8988T (cell line): ENCODE measurements at places on chromosomes 2 and 18.

GRCh38 chr2:181046833-181047232 is 66.4 kb downstream of the UBE2E3 start:
- no peak for DNase-seq

- no peak for DNase-seq
Measured at GRCh38 chr2:230234122-230234722, 8.7 kb downstream of the SP140 start.

GRCh38 chr18:66124394-66124793 is 373.6 kb downstream of the CDH7 start:
- DNase-seq = no peak

DNA sequence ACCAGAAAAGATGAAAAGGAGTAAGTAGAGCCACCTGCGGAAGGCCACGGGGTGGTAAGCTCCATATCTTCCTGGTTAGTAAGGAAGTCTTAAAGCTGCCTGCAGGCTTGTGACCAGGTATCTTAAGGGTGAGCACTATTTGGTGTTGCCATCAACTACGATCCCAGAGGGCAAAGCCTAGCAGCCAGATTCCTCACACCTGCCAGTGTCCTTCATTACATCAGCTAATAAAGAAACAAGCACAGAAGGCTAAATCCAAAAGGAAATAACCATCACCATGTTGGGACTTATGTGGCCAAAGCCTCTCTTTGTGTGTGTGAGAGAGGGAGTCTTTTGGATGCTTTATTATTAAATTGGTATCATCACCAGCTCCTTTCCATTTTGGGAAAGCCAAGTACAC is 123.5 kb downstream of the ALK start:
- DNase-seq = no peak

DNA sequence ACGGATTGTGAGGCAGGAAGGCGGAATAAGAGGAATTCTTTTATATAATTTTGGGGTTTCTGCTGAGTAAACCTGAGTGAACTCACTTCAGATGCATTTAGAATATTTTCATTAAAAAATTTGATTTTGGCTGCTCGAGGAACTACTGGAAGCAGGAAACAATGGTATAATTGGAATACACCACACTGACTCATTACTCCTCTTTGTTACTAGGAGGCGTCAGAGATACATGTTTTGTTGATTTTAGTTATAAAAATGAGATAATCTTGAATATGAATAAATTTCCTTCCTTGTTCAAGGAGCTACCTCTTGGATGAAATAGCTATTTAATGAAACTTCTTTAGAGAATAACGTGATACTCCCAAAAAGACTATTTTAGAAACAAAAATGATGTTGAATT is 97.4 kb downstream of the ANKRD36 start:
- no peak for DNase-seq

DNA sequence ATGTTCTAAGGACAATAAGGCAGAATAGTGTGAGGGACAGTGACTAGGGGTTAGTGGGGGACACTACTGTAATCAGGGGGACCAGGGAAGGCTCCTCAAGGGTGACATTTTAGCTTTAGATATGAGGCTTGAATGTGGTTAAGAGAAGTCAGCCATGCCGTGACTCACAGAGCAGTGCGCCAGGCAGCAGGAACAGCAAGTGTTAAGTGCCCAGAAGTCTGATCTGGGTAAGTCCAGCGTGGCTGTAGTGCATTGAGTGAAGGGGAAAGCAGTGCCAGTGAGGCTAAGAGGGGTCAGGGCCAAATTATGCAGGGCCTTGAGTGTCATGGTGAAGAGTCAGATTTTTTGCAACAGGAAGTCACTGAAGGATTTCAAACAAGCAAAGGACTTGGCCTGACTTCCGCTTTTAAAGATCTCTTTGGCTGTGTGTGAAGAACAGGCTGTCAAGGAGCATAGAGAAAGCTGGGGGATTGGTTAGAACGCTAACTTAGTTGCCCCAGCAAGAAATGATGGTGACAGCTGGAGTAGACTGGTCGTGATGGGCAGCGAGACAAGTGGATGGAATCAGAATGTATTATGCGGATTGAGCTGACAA is 151.5 kb downstream of the MSH2 start:
- DNase-seq = no peak

GRCh38 chr2:226398580-226398979 is 401.0 kb downstream of the IRS1 start:
- DNase-seq = no peak

DNA sequence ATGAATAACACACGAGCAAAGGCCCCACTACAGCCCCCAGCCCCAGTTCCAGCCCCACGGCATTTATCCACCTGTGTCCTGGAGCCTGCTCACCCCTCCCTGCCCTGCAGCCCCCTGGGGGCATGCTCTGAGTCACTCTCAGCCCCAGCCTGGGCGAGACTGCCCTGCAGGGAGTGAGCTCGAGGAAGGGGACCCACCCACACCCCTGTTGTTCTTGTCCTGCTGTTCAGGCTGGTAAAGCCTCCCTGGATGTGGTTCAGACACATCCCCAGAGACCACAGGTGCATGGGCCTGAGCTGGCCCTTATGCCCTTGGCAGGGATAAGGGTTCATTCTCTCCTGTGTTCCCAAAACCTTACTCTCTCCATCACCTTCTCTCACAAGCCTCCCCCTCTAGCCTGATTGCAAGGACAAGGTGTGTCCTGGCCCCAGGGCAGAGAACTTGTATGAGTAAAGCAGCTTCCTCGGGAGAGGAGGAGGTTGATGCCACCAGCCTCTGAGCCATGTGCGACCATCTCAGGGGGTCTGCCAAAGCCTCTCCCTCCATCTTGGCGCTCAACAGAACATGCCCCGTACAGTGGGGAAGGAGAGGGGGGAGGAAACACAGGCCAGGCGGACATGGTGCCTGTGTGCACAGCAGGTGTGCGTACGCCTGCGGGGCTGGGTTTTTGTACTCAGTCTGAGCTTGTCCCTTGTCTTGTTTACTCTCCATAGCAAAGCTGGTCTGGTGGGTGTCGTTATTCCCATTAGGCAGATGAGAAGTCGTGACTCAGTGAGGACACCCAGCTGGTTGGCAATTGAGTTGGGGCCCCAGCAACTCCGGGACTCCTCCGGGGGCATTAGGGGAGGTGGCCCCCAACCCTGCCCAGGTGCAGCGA is 64.4 kb downstream of the CIB4 start:
- no peak for DNase-seq

GRCh38 chr18:76980663-76981395 is 151.8 kb downstream of the MBP start:
- DNase-seq = no peak

DNA sequence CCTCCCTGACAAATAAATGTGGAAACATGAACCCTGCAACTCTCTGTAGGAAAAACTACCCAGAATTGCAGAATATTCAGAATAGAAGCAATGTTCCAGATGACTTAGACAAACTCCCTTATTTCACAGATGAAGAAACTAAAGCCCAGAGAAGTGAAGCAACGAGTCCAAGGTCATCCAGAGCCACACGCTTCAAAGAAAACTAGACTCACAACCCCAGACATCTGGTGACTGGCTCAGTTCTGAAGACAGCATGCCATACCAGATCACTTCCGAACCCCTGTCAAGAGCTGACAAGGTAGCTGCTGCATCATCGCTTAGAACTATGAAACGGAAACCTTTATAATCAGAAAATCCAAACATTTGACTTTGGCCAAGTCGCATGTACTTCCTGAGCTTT is 101.3 kb downstream of the PID1 start:
- DNase-seq = no peak

DNA sequence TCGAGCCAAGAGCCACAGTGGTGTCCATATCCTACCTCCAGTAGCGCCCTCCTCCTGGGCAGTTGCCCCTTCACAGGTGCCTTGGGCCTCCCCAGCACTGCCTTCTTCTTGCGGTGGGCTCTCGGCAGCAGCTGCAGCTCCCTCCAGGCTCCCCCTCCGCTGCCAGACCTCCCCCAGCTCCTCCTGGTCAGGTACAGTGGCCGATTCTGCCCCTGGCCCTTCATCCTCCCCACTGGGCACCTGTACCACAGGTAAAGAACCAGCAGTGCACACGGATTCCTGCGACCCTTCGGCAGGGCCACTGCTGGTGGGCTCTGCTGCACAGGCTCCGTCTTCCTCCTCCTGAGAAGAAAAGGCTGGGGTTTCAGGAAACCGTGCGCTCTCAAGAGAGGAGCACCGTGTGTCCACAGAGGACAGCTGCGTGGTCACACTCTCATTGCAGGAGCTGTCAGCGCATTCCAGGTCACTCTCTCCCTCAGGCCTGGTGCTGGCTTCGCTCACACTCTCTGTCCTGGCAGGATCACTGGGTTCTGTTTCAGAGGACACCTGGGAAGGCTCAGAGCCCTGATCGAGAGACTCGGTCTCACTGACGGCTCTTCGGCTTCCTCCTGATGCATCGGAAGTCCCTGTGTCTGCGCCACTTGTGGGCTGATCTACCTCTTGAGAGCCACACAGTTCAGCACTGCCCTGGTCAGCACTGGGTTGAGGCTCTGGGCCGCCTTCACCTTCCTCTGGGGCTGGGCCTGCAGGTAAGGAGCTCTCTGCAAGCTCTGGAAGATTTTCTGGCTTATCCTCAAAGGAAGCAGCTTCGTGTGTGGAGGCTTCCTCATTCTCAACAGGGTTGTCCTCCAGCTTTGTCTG is 147.4 kb upstream of the STK17B start:
- no peak for DNase-seq

DNA sequence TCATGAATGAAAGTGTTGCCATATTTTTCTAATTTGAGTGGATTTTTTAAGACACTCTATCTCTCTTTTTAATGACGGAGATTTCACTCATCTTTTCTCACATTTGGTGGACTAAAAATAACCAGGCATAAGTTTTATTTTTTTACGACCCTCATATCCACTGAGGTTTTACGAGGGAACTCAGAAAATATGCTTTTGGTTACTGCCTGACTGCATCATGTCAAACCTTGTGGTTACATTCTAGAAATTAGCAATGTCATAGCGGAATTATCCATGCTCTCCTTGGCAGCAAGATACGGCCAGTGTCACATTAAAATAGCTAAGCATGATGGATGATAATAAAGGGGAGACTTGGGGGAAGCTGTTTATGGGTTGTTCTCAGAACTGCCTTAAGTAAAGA is 428.6 kb upstream of the FSHR start:
- no peak for DNase-seq

DNA sequence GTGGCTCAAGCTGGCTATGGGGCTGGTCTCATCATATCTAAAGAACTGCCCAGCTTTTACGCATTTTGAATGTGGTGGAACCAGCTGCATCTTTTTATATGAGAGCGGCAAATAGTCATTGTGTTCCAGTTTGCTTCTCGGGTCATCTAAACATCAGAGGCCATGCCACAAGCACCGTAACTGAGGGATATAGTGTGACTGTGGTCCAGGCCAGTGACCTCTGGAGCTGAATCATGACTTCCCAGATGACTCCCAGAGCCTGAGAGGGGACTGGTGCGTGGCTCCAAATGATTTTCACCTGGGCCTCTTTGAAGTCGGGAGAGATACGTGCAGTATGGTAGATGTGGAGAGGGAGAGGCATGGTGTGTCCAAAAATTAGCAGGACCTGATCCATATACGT is 271.0 kb downstream of the NEDD4L start:
- no peak for DNase-seq

DNA sequence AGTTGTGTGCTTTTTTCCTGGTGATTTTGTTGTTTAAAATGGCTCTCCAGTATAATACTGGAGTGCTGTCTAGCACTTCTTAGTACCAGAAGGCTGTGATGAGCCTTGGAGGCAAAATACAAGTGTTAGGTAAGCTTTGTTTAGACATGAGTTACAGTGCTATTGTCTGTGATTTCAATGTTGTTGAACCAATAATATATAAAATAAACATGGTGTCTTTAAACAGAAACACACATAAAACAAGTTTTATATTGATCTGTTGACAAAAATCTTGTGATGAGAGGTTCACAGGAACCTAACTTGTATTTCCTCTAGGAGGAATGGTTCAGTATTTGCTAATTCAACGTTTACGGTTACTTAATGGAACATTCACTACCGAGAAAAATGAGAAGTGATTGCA is 5.0 kb upstream of the FAM171B start:
- DNase-seq = no peak

- no peak for DNase-seq
Measured at GRCh38 chr2:20470211-20470610, 23.3 kb downstream of the RHOB start.

GRCh38 chr2:16069933-16070647 is 129.7 kb downstream of the MYCN start:
- no peak for DNase-seq

- no peak for DNase-seq
Measured at GRCh38 chr2:68565858-68566257, 77.5 kb upstream of the PROKR1 start.

DNA sequence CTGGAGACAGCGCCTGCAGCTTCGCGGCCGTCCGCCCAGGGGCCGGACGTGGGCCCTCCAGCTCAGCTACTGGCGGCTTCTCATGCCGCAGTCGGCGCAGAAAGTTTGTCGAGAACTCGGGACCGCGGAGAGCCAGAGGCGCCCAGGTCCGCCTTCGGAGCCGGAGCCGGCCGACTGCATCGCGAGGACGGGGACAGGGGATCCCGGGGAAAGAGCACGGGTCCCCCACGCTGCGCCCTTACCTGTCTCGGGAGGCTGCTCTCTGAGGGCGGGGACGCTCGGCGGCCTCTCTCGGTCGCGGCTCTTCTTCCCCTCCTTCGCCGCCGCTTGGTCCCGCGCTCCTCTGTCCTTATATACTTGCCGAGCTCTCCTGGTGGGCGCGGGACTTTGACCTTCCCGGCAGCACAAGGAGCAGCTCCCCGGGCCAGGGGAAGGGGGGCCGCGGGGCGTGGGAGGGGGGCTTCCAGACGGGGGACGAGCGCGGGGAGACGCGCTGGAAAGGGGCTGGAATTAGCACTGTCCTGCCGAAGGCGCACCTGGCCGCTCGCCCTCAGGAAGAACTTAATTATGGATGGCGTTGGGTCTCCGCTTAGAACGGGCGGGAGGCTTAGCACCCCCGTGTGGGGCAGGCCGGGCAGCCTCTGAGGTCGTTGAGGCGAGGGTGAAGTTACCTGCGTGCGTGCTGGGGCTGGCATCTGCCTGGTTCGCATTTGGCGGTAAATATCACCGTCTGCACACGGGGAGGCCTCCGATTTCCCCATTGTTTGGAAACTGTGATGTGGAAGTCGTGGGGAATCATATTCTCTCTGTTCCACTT is at the start of gene POMC:
POMC (minus strand) TSS at position 325 of the 817 bp plus-strand sequence. CDS start 3,808 bp downstream, outside the sequence.
- DNase-seq = no peak

DNA sequence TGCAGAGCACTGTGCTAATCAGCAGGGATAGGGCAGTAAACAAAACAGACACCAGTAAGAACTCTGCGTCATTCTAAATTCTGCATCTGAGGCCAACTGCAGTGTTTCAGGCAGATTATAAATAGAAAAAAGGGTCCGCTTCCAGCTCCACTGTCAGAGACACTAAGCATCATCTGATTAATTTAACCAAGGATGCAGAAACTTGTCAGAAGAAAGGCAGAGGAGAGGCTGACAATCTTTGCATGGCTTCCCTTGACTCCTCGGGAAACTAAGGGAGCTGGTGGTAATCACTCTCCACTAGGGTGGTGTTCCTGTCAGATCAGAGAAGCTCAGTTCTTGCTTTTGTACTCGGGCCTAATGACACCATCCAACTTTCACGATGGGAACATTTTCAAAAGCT is 123.5 kb downstream of the DNAH6 start:
- no peak for DNase-seq
